Thyroid gland (tissue), 4 donors: ENCODE measurements at places on chromosomes 12 and 14. TPM values are rescaled to one million over a fixed set of nuclear protein-coding genes. Genes with fewer than 3 reads are reported as not detected.

GRCh38 chr14:72483311-72483710 is 410.6 kb downstream of the DPF3 start:
- H3K27ac ChIP-seq: no peak overlapping the region
- H3K4me1 ChIP-seq: peaks cover 30% of the 10 kb centered on the region
- no peak overlapping the region for H3K4me3 ChIP-seq
- no peaks in the 10 kb centered on the region for H3K27me3 ChIP-seq

GRCh38 chr12:104452087-104452486 is 4.7 kb upstream of the CHST11 start:
- no peak for DNase-seq
- H3K36me3 ChIP-seq: no peaks in the 10 kb centered on the region
- H3K27me3 ChIP-seq: no peaks in the 10 kb centered on the region
- peaks cover 4% of the 10 kb centered on the region for H3K4me1 ChIP-seq

GRCh38 chr14:106268013-106268727 is 741.8 kb downstream of the TMEM121 start:
- DNase-seq: no peak
- H3K36me3 ChIP-seq: no peaks in the 10 kb centered on the region
- no peak overlapping the region for H3K4me3 ChIP-seq
- no peaks in the 10 kb centered on the region for H3K27me3 ChIP-seq

GRCh38 chr12:92953747-92954146 is 24.7 kb upstream of the EEA1 start:
- H3K36me3 ChIP-seq: no peaks in the 10 kb centered on the region
- H3K27ac ChIP-seq: no peak overlapping the region
- H3K4me1 ChIP-seq: no peaks in the 10 kb centered on the region

- DNase-seq: peak; percentile 8
- H3K27me3 ChIP-seq: no peaks in the 10 kb centered on the region
- no peaks in the 10 kb centered on the region for H3K36me3 ChIP-seq
- no peak overlapping the region for H3K4me3 ChIP-seq
- peaks cover 48% of the 10 kb centered on the region for H3K4me1 ChIP-seq
- peak overlapping the region; percentile 100 for H3K27ac ChIP-seq
These were observed 37.0 kb downstream of the ANAPC7 start for GRCh38 chr12:110366321-110367142.

CLEC1B gene
- total RNA-seq: not detected

CLEC7A gene
- total RNA-seq: 9.4 TPM

SERPINA4 gene
- not detected for total RNA-seq

DAZAP2 gene
- 452 TPM for total RNA-seq

- H3K27me3 ChIP-seq: no peaks in the 10 kb centered on the region
- no peak overlapping the region for H3K27ac ChIP-seq
- H3K4me3 ChIP-seq: no peak overlapping the region
- H3K36me3 ChIP-seq: no peaks in the 10 kb centered on the region
- no peak for DNase-seq
These were observed 26.4 kb downstream of the CLSTN3 start for GRCh38 chr12:7156259-7157197.

- no peak overlapping the region for H3K4me3 ChIP-seq
- DNase-seq: no peak
- H3K36me3 ChIP-seq: no peaks in the 10 kb centered on the region
These were observed 178.7 kb upstream of the SOX5 start for GRCh38 chr12:24127919-24128721.

GRCh38 chr14:45261209-45261608 is 8.2 kb upstream of the MIS18BP1 start:
- no peak overlapping the region for H3K4me3 ChIP-seq
- H3K4me1 ChIP-seq: no peaks in the 10 kb centered on the region
- H3K36me3 ChIP-seq: no peaks in the 10 kb centered on the region

DNA sequence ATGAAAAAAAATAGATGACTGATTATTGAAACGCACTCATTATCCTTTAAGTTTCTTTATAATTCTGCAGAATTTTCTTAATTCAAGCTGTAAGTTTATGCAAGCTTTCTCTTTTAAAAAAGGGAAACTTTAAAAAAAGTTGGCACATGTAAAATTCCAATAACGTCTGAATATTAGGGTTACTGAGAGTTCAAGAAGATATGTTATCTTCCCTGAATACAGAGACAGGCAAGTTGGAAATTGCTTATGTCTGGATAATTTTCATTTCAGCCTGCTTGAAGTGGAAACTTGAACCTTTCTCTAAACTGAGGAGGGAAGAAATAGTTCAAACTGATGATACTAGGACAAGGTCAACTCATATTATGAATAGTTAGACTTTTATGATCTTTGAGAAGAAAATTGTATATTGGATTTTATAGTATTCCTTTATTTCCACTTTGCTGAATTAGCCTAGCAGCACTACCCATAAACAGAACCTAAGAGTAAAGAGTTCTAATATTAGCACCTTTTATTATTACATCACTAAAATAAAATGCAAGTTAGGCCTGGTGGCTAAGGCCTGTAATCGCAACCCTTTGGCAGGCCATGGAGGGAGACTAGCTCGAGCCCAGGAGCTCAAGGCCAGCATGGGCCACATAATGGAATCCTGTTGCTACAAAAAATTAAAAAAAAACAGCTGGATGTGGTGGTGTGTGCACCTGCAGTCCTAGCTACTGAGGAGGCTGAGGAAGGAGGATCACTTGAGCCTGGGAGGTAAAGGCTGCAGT is 288.0 kb downstream of the TRHDE start:
- no peaks in the 10 kb centered on the region for H3K36me3 ChIP-seq
- H3K4me1 ChIP-seq: no peaks in the 10 kb centered on the region
- H3K27ac ChIP-seq: no peak overlapping the region
- H3K27me3 ChIP-seq: no peaks in the 10 kb centered on the region

C14orf39 gene
- not detected for total RNA-seq

DNA sequence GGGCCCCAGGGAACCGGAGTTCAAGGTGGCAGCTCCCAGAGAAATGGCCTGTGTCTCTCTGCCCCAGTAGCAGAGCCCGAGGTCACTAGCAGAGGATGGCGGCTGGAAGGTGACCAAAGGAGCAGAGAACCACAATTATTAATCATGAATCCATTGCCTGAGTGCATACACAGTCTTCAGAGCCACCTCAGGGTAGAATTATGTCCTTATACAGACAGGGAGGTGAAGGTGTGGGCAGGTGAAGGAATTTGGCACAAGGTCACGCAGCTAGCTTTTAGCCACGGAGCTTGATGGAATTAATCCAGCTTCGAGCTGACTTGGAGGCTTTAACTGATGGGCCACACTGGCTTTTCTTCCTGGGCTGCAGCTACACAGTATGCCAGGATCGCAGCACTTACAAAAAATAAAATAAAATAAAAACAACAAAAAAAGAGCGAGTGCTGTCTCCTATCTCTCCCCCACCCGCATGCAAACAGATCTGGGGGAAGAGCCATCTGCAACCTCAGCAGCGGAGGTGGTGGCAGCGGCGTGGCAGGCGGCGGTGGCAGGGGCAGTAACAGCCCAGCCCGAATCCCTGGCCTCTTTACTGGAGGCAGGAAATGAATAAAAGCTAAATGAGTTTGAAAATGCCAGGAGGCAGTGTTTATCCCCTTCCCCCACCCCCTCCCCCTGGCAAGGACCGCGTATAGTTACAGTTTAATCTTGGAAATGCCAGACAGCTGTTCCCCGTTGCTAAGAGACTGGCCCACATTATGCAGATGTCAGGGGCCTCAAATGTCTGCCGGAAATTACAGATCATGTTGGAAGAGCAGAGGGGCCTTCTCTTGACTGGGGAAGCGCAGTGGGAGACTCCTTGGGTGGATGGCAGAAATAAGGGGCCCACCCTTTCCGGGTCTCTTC is 93.5 kb downstream of the LRRC74A start:
- H3K4me3 ChIP-seq: no peak overlapping the region
- peaks cover 63% of the 10 kb centered on the region for H3K4me1 ChIP-seq
- peak overlapping the region; percentile 87 for H3K27ac ChIP-seq
- H3K27me3 ChIP-seq: no peaks in the 10 kb centered on the region
- peak; percentile 73 for DNase-seq

DNA sequence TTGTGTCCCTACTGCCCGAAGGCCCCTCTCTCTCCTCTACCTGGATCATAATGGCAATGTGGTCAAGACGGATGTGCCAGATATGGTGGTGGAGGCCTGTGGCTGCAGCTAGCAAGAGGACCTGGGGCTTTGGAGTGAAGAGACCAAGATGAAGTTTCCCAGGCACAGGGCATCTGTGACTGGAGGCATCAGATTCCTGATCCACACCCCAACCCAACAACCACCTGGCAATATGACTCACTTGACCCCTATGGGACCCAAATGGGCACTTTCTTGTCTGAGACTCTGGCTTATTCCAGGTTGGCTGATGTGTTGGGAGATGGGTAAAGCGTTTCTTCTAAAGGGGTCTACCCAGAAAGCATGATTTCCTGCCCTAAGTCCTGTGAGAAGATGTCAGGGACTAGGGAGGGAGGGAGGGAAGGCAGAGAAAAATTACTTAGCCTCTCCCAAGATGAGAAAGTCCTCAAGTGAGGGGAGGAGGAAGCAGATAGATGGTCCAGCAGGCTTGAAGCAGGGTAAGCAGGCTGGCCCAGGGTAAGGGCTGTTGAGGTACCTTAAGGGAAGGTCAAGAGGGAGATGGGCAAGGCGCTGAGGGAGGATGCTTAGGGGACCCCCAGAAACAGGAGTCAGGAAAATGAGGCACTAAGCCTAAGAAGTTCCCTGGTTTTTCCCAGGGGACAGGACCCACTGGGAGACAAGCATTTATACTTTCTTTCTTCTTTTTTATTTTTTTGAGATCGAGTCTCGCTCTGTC is 1.8 kb downstream of the INHBE start:
- no peak for DNase-seq
- H3K36me3 ChIP-seq: no peaks in the 10 kb centered on the region
- no peaks in the 10 kb centered on the region for H3K27me3 ChIP-seq
- peaks cover 23% of the 10 kb centered on the region for H3K4me1 ChIP-seq
- no peak overlapping the region for H3K4me3 ChIP-seq

RND1 gene
- total RNA-seq: 1.3 TPM

DNA sequence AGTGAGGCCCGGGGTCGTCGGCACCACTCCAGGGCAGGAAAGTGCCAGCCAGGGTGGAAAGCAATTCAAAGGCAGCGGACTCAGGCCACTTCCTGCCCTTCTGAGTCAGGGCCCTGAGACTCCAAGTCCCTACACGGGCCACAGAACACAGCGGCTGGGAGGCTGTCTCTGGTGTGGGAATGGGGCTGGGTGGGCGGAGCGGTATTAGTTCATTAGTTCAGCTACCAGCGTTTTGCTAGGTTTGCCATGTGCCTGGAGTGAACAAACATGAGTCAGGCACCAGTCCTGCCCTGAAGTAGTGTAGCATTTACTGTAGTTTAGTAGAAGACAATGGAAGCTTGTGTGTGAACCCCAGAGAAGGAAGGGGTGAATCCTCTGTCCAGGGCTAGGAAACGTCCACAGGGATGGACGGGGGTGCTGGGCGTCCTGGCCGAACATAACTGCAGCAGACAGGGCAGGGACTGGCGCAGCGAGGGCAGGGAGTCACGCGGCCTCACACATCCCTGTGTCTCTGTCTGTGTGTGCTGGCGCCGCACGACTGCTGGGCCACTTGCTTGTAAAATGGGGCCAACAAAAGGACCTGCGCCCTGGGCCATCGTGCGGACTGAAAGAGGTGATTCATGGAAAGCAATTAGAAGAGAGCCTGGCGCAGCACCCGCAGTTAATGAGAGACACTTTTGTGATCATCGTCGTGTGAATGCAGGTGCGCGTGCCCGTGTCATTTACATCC is 186.4 kb upstream of the PRMT8 start:
- peaks cover 20% of the 10 kb centered on the region for H3K4me1 ChIP-seq
- no peaks in the 10 kb centered on the region for H3K36me3 ChIP-seq
- peak; percentile 70 for DNase-seq
- H3K27ac ChIP-seq: no peak overlapping the region
- no peak overlapping the region for H3K4me3 ChIP-seq

DNA sequence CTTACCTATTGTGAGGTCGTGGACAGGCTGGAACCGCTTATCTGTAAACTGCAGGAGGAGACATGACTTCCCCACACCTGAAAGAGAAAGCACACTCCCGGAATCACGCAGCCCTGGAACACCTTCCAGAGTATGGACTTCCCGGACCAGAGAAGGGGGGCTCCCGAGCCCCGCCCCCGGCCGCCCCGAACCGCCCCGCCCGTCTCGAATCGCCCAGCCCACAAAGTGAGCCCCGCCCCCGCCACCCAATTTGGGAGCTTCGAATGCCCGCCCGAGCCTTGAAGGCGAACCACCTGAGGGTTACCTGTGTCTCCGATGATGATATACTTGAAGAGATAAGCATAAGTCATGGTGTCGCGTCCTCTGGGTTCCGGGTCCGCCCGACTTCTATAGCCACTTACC is 235 bp downstream of the RAB2B start:
- H3K4me1 ChIP-seq: peaks cover 17% of the 10 kb centered on the region
- H3K27ac ChIP-seq: peak overlapping the region; percentile 88
- H3K36me3 ChIP-seq: peaks cover 5% of the 10 kb centered on the region

RNF212B gene
- 0.40 TPM for total RNA-seq

GRCh38 chr14:23112359-23113178 is 6.5 kb downstream of the CEBPE start:
- no peak overlapping the region for H3K4me3 ChIP-seq
- no peak overlapping the region for H3K27ac ChIP-seq
- DNase-seq: no peak
- H3K36me3 ChIP-seq: no peaks in the 10 kb centered on the region
- no peaks in the 10 kb centered on the region for H3K27me3 ChIP-seq
- peaks cover 25% of the 10 kb centered on the region for H3K4me1 ChIP-seq

- DNase-seq: no peak
- no peaks in the 10 kb centered on the region for H3K27me3 ChIP-seq
- peaks cover 15% of the 10 kb centered on the region for H3K4me1 ChIP-seq
- peak overlapping the region; percentile 77 for H3K4me3 ChIP-seq
- peaks cover 8% of the 10 kb centered on the region for H3K36me3 ChIP-seq
These were observed 767 bp upstream of the CCNT1 start for GRCh38 chr12:48717252-48717695.

GRCh38 chr12:128047266-128048060 is 219.5 kb upstream of the TMEM132C start:
- H3K27me3 ChIP-seq: no peaks in the 10 kb centered on the region
- H3K4me1 ChIP-seq: no peaks in the 10 kb centered on the region
- DNase-seq: no peak
- H3K4me3 ChIP-seq: no peak overlapping the region
- H3K36me3 ChIP-seq: no peaks in the 10 kb centered on the region

GRCh38 chr12:117212563-117213190 is 22.4 kb upstream of the FBXO21 start:
- no peaks in the 10 kb centered on the region for H3K4me1 ChIP-seq
- peak; percentile 83 for DNase-seq
- no peak overlapping the region for H3K27ac ChIP-seq
- no peaks in the 10 kb centered on the region for H3K27me3 ChIP-seq

- H3K27me3 ChIP-seq: no peaks in the 10 kb centered on the region
- H3K36me3 ChIP-seq: no peaks in the 10 kb centered on the region
- no peak overlapping the region for H3K27ac ChIP-seq
- no peak for DNase-seq
- H3K4me3 ChIP-seq: no peak overlapping the region
These were observed 45.9 kb downstream of the VWF start for GRCh38 chr12:6078398-6079096.

DNA sequence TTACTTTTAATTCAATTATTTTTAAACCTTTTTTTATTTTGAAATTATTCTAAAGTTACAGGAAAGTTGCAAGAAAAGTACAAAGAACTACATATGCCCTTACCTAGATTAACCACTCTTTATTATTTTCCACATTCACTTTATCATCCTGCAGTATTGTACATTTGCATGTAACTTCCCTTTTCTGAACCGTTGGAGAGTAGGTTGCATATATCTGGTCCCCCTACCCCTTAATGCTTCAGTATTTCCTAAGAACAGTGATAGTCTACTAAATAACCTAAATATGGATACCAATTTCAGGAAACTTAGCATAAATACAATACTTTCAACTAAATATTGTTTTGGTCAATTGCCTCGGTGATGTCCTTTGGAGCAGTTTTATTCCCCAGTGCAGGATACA is 15.0 kb downstream of the G2E3 start:
- DNase-seq: no peak
- H3K36me3 ChIP-seq: no peaks in the 10 kb centered on the region
- no peak overlapping the region for H3K4me3 ChIP-seq
- no peaks in the 10 kb centered on the region for H3K4me1 ChIP-seq
- H3K27me3 ChIP-seq: no peaks in the 10 kb centered on the region
